Hematopoietic multipotent progenitor cell treated with erythropoietin and hydrocortisone succinate and interleukin-3 and kit ligand, for 17 days (in vitro differentiated cells): ENCODE measurements at places on chromosomes 5 and 9.

DNA sequence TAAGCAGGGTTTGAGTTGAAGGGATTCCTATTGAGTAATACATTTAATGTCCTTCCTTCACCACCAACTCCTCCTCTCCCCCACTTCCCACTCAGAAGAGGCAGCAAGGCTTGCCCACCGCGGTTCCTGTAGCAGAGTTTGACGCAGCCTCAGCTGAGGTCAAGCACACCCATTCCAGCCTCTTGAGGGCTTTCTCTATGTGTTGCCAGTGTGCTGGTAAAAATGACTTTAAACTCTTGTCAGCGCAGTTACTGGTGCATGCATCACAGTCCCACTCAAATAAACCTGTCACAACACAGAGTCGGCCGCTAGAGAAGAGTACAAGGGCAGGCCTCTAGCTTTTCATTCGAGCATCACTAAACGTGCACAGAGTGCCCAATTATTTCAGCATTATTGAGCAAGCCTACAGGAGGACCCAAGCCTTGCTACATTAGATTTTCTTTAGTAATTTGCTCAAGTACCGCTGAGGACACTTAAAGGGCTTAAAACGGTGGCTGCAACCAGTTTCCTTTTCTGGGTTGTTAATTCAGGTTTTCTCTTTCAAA is 79.6 kb downstream of the TLE4 start:
- no peak for DNase-seq

- DNase-seq: no peak
Observed at GRCh38 chr5:110963495-110963894, 108.0 kb upstream of the TSLP start.

- DNase-seq: no peak
Observed at GRCh38 chr5:180170106-180170809, 38.8 kb downstream of the RASGEF1C start.

DNA sequence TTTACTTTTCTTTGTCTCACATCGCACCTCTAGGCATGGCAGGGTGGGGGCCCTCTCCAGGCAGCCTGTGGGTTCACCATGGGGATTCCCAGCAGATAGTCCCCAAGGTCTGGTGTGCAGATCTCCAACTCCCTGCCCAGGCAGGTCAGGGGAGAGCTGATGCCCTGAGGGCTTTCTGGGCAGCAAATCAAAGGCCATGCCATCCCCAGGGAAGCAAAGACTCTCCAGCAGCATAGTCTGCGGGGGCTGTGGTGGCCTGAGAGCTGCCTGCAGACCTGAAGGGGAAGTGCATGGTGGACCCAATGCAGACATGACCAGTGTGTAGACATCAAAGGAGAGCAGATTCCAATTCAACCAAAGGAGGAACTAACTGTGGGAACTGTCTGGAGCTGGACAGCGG is 7.7 kb downstream of the NEURL1B start:
- DNase-seq: no peak

- DNase-seq: peak; percentile 86
Observed at GRCh38 chr5:173691931-173692330, 75.5 kb upstream of the BOD1 start.

DNA sequence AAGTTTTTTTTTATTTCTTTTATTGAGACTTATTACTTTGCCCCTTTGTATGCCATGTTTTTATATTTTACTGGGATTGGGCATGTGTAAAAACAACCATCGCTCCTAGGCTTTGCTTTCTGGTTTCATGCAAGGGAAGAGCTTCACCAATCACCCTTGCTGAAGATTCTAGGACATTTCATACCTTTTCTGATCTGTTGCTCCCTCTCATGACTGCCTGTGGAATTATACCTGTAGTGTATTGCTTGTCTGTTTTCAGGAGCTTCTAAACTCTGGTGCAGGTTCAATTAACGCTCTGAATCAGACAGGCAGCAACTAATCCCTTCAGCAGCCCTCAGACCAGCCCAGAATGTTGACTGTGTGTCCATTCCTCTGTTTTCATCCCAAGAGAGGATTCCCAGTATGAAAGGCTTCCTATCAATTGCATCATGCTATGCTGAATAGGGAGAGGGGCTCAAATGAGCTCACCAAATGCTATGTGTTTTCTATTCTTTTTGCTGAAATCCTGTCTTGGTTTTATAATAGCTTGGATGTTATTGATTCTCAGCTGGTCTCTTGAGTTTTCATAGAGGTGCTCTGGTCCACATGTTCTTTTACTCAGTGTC is 572.9 kb upstream of the CDH6 start:
- DNase-seq: no peak

- no peak for DNase-seq
Observed at GRCh38 chr5:67451640-67452279, 255.2 kb upstream of the CD180 start.

DNA sequence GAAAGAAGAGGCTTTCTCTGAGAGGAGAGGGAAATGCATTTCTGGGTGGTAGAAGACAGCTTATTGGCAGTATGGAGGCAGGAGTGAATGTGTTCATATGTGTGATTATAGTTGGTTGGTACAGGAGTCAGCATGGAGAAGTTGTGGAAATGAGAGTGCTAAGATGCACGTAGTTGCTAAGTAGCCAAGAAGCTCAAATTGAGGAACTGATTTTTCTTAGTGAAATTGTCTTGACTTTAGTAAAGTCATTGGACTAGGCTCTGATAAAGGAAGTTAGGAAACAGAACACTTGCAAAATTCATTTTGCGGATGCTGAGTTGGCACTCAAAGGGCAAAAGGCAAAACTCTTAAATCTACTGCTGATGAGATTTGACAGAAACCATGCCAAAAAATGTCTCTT is 158.9 kb upstream of the VCAN start:
- no peak for DNase-seq

DNA sequence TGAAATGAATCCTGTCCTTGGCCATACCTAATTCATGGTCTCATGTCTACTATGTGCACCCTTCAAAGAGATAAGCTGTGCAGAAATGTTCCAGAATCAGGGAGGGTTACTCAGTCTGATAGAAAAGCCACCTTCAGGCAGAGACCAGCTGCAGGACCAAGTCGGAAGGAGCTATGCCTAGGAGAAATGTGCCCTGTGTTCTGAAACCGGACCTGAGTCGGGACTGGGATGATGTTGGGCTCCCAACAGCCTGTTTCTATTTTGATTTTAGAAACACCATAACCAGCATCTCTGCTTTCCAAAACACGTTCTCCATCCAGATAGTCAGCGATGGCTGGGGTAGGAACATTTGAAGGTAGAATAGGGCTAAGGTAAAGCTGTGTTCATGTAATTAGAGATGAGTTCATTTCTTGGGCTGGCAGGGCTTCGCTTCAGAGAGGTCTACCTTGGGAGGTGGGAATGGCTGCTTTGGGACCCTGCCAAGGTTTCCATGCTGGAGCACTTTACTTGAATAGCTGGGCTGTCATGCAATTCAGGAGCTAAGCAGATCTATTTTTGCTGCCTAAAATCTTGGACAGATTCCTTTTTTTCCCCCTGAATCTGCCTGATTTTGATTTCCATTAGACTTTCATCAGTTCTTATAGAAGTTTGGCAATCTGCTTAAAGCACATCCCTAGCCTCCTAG is 2.8 kb downstream of the ADCY2 start:
- no peak for DNase-seq

DNA sequence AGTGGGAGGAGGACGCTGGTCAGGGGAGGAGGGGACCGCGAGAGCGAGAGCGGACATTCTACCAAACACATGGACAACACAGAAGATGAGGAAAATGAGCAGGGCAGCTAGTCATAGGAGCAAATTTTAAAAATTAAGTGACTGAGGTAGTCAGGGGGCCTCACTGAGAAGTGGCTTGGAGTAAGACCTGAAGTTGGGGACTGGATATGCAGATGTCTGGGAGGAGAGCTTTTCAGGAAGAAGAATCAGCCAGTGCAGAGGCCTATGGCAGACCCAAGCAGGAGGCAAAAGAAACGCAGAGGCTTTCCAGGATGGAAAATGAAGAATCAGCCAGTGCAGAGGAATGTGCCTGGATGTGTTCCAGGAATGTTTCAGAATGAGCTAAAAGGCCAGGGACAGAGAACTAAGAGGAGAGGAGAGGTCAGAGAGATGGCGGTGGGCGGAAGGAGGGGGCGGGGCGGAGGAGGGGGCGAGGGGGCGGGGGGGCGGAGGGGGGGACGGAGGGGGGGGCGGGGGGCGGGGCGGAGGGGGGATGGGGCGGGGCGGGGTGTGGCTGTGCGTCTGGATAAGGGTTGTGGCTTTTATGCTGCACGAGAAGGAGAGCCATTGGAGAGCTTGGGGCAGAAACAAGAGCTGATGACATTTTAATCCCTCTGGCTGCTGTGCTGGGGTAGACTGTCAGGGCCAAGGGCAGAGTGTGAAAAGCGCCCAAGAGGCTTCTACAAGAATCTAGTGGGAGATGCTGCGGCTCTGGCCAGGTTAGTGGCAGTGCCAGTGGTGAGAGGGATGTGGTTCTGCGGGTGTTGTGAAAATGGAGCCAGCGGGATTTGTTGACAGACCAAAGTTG is 129.6 kb downstream of the KCNIP1 start:
- DNase-seq: peak; percentile 6

DNA sequence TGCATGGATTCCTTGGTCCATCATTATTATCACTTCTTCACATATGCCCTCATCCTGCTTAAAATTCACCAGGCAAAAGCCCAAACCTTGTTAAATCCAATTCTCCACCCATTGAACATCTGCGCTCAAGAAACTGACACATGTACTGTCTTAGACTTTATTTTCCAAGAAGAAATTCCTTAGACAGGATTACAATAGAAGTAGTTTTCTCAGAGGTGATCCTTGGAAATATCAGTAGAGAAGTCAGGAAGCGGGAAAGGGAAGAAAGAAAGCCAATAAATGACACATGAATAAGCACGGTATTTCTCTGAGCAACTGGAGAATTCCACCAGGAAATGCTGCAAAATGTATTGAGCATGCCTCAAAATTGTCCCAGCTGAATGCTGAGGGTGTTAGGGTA is 90.2 kb downstream of the FOXD1 start:
- DNase-seq: no peak

GRCh38 chr5:91598216-91598615 is 215.1 kb upstream of the ARRDC3 start:
- peak; percentile 5 for DNase-seq

DNA sequence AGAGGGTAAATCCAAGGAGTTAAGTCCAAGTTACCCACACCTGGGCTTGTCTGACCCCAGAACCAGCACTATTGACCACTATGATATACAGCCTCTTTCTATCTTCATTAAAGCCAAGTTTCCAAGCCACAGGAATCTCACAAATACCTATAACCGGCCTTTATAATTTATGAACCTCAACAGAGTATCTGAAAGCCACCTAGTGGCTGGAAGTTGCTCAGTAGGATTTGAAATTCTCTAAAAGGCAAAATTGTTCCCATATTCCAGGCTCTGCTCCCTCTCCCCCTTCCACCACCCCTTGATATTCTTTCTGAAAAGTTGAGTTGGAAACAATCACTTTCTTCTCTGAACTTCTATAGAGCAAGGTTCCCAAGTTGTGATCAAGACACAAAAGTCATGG is 106.4 kb upstream of the GPR151 start:
- no peak for DNase-seq
